Cardiac atrium fibroblast (primary cell): ENCODE measurements at places on chromosomes 2 and 18. TPM values are rescaled to one million over a fixed set of nuclear protein-coding genes. Genes with fewer than 3 reads are reported as not detected.

C2orf80 gene
- total RNA-seq = not detected in 2 replicates

SFTPB gene
- not detected in 2 replicates for total RNA-seq

LRRTM1 gene
- not detected in 2 replicates for total RNA-seq

FSHR gene
- total RNA-seq = not detected in 2 replicates

FAM228A gene
- total RNA-seq = 1.1 TPM in 1 of 2 replicates, not detected in the other

SCYGR4 gene
- total RNA-seq = not detected in 2 replicates

RRM2 gene
- total RNA-seq = 13.8 and 15.0 TPM in 2 replicates

STAT4 gene
- total RNA-seq = 3.8 and 7.8 TPM in 2 replicates

MYCN gene
- 0.65 TPM in 1 of 2 replicates, not detected in the other for total RNA-seq

CFAP221 gene
- total RNA-seq = 0.16 TPM in 1 of 2 replicates, not detected in the other

GPBAR1 gene
- total RNA-seq = not detected in 2 replicates

RESP18 gene
- total RNA-seq = not detected in 2 replicates

NR4A2 gene
- 0.16 and 3.1 TPM in 2 replicates for total RNA-seq

SLC4A3 gene
- total RNA-seq = 6.2 and 6.3 TPM in 2 replicates

CHN1 gene
- 3.1 and 9.2 TPM in 2 replicates for total RNA-seq

TMEM169 gene
- 0.65 TPM in 1 of 2 replicates, not detected in the other for total RNA-seq

PDE1A gene
- 170 and 206 TPM in 2 replicates for total RNA-seq

SLC16A14 gene
- total RNA-seq = 0.18 and 0.49 TPM in 2 replicates

SERPINB13 gene
- not detected in 2 replicates for total RNA-seq

CCDC178 gene
- not detected in 2 replicates for total RNA-seq
